ENCODE measurements at places on chromosomes 6 and 20.

DNA sequence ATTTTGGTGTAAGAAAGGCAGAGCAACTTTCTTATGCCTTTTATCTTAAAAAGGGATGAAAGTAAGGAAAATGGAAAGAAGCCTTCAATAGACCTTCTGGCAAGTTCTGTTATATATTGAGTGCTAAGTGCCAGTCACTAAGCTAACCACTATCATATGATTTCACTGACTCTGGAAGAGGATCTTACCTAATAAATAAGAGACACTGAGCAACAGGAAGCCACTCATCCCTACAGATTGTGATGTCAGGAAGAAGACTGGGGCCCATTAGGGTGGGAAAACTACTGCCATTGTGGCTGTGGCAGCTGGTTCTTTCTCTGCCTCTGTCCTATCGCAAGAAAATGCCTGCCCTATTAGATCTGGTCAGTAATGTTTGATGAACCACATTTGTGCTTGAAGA is 89.6 kb downstream of the AIG1 start:
- no peak for DNase-seq

- DNase-seq: no peak
Observed at GRCh38 chr6:39587080-39587479, 138.1 kb downstream of the KIF6 start.

DNA sequence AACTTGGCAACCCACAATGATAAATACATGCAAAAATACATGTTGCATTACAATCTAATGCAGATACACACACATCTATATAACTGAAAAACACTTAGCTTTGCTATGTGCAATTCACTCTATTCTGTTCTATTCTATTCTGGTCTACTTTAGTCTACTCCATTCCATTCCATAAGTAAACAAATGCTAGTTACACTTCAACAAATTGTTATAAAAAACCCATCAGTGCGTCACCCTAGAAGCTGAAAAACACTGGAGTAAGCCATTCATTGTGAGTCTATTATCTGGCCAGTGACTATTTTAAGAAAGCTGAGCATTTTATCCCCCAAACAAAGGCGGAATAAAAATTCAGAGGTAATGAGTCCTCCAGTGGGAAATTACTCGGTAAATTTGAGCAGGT is 315.7 kb upstream of the EPHA7 start:
- DNase-seq: no peak

- DNase-seq: no peak
Observed at GRCh38 chr6:18444111-18444510, 57.0 kb downstream of the RNF144B start.

DNA sequence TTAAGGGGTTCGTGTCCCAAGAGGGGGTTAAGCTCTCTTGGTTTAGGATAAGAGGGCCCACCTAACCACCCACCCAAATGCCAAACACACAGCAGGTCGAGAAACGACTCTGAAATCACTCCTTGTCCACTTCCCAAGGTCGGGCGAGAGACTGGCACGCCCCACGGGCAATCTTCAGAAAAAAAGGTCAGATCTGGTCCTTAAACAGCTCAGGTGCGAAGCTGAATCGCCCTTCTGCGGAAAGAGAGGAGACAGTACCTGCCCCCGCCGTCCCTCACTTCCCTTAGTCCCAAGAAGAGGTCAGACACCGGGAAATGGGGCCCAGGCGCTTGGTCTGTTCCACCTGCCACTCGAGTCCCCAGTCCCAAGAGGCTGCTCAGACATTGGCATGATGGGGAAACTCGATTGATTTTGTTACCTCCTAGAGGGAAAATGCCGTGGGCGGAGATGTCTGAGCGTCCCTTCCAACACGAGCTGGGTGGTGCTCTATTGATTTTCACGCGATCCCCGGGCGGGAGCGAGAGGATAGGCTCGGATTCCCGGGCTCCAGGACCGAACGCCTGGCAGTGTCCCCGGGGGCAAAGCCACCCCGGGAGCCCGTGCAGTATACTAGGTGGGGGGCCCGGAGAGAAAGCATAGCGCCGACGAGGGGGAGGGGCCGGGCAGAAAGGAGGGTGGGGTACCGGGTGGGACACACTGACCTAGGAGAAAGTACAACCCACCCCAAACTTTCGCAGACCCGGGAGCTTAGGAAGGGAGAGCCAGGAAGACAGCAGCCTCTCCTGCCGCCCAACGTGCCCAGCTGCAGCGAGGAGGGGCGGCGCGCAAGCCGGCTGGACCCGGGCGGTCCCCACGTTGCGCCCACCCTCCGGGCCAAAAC is 1.1 kb upstream of the SAMD5 start:
- no peak for DNase-seq

DNA sequence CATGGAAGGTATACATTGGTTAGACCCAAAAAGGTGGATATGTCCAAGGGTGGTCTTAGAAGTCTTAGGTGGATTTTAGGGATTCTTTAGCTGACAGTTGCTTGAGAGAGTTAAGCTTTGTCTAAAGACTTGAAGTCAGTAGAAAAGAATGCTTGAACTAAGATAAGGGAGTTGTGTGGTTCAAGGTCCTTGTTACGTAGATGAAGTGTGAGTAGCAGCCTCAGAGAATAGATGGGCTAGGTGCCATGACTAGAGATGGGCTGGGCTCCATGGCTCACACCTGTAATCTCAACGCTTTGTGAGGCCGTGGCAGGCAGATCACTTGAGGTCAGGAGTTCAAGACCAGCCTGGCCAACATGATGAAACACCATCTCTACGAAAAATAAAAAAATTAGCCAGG is 1.7 kb downstream of the SHLD1 start:
- DNase-seq: no peak

GRCh38 chr6:30806581-30807183 is 62.3 kb upstream of the IER3 start:
- DNase-seq: no peak

GRCh38 chr20:13249118-13249797 is 28.2 kb downstream of the ISM1 start:
- no peak for DNase-seq

DNA sequence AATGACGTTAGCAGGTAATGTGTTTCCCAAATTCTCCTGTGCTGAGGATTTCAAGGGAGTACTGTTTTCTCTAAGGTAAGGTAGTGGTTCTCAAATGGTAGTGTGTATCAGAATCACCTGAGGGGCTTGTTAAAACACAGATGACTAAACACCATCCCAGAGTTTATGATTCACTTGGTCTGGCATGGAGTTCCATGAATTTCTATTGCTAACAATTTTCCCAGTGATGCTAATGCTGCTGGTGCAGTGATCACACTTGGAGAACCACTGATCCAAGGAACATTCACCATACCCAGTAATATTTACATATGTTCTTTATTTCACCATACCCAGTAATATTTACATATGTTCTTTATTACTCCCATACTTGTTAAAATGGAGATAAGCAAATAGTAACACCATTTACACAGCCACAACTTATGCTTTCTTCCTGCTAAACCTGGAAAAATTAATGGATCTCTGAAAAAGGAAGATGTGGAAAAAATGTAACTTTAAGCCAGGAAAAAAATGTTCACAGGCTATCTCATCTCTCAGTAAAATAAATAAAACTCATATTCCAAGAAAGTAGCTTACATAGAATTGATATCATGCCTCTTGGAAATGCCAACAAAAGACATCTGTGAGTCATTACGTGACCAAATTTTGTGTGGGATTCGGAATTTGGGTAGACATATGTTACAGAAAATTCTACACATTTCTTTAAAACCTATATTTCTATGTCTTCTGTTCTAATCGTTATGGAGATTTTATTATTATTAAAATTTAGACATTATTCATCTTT is 129.5 kb downstream of the MMUT start:
- DNase-seq: no peak

DNA sequence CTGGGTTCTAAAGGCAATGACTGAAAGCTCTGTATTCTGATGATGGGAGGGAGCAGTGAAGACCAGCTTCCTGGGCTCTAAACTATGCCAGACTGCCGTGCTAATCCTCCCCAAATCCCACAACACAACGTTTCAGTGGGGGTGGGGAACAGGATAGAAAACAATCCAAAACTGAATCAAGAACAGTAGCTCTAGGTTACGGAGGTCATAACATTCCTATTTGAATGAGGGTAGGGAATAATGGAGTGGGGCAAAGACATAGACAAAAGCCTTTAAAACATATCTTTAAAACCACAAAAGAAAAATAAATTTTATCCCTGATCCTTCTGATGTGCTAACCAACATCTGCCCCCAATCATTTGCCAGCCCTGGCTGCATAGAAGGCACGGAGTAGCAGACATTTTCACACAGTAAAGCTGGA is 7.8 kb downstream of the USP49 start:
- no peak for DNase-seq

Measured in liver (tissue), 10 donors.